ENCODE measurements at places on chromosomes 3 and 15. TPM values are rescaled to one million over a fixed set of nuclear protein-coding genes. Genes with fewer than 3 reads are reported as not detected.

- no peak for DNase-seq
These were observed 77.0 kb upstream of the HEG1 start for GRCh38 chr3:125132815-125133214.

GRCh38 chr3:60010781-60011180, 961.0 kb upstream of the CFAP20DC start:
- DNase-seq = no peak

DNA sequence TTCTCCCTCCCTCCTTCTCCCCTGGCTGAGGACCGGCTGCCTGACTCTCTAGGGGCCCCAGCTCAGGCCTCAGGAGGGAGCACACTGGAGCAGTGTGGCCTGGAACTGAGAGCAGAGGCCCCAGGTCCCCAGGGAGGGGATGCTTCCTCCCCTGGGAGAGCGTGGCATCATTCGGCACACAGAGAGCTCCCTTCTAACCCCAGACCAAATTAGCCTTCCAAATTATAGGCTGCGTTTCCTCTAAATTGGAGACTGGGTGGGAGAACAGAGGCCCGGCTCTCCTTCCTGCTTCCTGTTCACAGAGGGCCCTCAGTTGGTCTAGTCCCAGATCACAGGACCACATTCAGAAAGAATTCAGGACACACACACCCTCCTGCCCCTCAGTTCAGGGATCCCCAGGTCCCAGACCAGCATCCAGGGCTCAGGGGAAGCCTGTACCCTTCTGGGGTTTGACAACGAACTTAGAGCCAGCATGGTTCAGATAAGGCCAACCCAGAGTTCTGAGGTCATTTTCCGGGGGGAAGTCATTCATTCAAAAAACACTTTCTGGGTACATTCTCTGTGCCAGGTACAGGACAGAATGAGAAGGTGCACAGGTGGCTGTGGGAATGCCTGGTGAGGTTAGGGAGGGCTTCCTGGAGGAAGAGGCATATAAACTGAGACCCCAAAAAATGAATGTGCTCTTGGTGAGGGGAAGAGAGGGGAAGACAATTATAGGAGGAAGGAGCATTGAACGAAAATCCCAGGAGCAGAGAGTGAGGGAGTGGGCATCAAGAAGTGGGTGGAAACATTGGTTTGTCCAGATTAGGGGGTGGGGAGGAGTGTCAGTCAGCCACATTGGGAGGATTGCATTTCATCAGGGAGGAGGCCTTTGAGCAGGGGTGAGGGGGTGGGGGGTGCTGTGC, 28.4 kb upstream of the RPL29 start:
- DNase-seq = no peak

DNA sequence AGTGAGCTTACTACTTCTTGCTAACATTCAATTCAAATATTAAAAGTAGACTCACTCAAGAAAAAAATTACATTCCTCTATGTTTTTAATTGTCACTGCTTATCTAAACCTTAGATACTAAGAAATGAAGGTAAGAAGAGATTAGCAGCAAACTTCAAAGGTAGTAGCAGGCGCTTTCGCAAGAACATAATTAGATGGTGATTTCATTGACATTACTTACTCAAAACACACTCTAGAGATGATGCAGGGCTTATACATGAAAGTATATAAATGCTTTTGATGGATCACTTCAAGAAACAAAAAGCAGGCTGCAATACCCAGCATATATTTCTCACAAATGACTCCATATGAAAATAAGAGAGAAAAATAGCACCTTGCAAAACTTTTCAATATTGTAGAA, 86.8 kb downstream of the FSIP1 start:
- no peak for DNase-seq

DNA sequence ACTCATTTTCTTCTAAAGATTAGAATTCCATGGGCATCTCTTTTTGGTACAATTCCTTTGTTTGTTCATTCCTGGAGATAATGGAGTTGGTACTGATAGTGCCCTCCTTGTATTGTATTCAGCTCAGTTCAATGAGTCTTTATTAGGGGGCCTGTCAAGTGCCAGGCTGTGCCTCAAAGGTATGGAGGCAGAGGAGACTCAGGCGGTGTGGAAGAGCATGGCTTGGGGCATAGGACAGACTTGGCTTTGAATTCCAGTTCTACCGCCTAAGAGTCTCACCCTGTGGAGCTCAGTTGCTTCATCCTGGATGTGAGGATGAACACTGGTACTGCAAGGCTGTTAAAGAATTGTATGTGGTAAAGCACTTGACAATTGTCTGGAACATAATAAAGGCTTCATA, 196.6 kb upstream of the IL12A start:
- no peak for DNase-seq

DNA sequence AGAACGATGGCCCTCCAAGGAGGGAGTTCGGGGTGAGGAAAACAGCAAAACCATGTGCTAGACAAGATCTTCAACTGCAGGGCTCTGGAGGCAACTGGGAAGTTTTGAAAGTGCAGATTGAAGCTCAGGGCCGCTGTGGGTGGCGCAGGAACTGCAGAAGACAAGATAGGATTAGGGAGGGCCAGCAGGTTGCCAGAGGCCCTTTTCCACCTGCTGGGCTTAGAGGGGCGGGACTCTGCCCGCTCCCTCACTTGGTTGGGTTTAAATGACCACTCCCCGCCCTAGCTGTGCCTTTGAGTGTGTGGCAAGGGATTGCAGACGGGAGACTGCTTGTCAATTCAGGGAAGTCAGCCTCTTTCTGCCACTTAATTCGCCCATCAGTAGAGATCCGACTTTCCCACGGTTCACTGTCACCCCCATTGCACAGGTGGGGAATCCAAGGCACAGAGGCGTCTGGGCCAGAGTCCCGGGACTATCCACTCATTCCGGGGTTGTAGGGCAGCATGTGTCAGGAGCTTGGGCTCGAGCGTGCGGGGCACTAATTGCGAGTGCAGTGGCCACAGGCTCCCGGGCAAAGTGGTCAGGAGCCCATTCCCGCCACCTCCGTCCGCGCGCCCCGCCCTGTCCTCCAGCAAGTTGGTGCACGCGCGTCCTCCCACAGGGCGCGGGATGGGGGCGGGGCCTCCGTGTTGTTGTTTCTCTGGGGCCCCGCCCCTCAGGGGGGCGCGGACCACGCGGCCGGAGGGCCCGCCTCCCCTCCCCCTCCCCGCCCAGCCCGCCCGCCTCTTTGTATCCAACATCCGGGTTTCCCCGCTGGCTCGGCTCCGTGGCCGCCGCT, at the start of gene ACVR2B:
Gene ACVR2B (plus strand): TSS at position 816 of the 838 bp plus-strand sequence. CDS start 433 bp downstream, outside the sequence.
- DNase-seq = peak; percentile 82

GRCh38 chr15:70127288-70127746, 29.6 kb upstream of the TLE3 start:
- DNase-seq = peak; percentile 49

GRCh38 chr3:37223141-37223558, 48.8 kb upstream of the LRRFIP2 start:
- DNase-seq = peak; percentile 65

DNA sequence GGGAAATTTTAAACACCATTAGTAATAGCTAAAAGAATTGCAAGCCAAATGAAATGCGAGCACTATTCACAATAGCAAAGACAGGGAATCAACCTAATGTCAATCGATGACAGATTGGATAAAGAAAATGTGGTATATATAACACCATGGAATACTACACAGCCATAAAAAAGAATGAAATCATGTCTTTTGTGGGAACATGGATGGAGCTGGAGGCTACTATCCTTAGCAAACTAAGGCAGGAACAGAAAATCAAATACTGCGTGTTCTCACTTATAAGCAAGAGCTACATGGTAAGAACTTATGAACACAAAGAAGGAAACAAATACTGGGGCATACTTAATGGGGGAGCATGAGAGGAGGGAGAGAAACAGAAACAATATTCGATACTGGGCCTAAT, 85.2 kb downstream of the FMN1 start:
- DNase-seq = no peak

GRCh38 chr3:174440741-174441587, 418.2 kb upstream of the NAALADL2 start:
- DNase-seq = peak; percentile 95

GRCh38 chr15:90774731-90775514, 57.8 kb downstream of the BLM start:
- DNase-seq = peak; percentile 81

DNA sequence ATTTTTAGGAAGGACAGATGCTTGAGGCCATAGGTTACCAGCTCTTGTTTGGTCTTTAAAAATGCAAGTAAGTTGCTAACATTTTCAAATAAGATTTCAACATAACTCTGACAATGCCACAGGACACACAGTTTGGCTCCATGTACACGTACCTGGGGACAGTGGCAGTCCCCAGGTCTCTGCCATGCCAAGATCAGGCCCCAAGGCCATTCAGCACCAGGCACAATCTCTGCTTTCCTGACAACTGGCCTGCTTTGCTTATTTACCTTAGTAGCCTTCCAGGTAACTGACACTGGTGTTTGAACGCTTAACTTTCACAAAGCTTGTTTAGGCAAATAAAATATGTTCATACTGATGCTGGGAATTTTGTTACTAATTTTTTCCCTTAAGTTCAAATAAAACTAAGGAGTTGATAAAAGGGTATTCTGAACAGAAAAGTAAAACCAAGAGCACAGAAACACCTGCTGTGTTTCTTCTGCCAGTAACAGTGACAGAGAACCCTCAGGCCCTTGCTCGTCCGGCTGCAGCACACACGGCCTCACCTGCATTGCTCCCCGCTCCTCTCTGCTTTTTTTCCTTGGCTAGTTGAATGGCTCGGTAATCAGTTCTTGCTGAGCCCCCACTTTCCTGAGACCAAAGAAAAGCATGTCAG, 16.5 kb downstream of the ZXDC start:
- DNase-seq = no peak

GRCh38 chr15:44811337-44811736, 75.0 kb downstream of the TRIM69 start:
- DNase-seq = no peak

- no peak for DNase-seq
These were observed 57.5 kb upstream of the ZBED2 start for GRCh38 chr3:111652492-111653180.

GRCh38 chr3:194167480-194168282, 31.7 kb downstream of the HES1 start:
- DNase-seq = no peak

Gene TWF2
- 166 TPM for total RNA-seq

Gene ZNF501
- total RNA-seq = not detected

Gene GPR62
- not detected for total RNA-seq
